ENCODE measurements at places on chromosomes 13 and 19.

DNA sequence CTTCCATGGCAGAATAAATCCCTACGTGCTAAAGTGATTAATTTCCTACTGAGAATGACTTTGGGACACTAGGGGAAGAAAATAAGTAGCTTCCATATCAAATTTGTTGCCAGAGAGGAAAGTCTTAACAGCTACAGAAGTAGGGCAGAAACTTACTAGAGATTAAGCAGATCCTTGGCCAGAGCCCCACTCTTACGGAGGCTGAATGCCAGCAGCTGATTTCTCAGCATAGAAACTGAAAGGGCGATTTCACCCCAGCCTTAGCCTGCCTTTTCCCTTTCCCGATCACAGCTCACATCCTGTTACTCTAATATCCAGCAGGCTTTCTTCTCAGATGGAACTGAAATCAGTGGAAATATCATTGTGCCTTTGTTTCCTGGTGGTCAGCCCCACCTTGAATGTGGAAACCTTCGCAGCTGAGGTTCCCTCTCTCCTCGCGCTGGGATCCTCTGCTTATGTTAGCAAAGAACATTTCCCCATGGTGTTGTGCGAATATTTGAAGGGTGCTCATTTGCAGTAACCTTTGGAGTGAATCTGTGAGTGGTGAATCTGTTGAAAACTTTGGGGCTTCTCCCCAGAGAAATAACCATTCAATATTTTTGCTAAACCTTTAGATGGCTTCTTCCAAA, 8.4 kb downstream of the FAM124A start:
- DNase-seq: no peak

GRCh38 chr19:8504919-8505318, 2.5 kb upstream of the PRAM1 start:
- no peak for DNase-seq

- DNase-seq: no peak
Observed at GRCh38 chr13:67318860-67319259, 88.7 kb upstream of the PCDH9 start.

DNA sequence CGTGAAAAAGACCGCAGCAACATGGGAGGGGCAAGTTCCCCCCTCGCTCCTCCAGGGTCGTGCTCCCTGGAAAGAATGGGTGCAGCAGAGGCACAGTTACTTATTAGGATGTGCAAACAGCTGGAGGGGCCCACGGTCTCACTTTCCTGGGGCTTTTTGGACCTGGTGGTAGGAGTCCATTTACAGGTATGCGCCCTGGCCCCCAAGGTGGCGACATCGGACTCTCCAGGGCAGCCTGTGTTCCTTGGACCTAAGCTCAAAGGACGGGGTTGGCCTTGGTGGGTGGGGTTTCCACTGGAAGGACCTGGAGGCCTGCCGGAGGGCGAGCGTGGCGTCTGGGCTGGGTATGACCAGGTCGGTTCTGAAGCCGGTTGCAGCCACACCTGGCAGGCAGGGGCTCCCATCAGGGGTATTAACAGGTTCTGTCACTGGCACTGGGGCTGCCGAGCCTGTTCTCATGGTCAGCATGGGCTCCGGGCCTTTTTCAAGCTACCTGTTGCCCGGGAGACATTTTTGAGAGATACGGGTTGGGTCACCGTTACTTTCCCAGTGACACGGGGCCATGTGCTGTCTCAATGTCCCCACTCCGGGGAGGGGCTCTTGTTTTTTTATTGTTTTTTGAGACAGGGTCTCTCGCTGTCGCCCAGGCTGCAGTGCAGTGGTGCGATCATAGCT, 5.9 kb downstream of the ZFR2 start:
- DNase-seq: no peak

DNA sequence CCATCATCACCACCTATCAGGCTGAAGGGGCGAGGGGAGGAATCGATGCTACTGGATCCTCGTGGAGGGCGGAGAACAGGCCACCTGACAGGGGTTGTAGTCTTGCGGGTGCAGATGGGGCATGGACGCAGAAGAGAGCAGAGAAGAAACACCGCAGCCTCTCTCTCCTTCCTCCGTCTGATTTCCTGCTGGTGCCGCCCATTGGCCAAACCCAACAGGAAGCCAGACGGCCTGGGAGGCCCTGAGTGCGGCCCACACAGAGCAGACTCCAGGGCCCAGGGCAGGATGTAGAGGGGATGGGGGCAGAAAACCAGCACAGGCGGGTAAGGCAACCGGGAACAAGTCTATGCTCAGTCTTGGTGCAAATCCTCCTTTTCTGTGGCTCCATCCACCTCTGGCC, 15.4 kb downstream of the CEBPA start:
- DNase-seq: no peak

- no peak for DNase-seq
Observed at GRCh38 chr19:34184880-34185491, 12.7 kb downstream of the LSM14A start.
